Stimulated activated CD4-positive, alpha-beta T cell treated with anti-CD3 and anti-CD28 coated beads, Interleukin-2, amount 100 ng/mL, for 48 hours (primary cell): ENCODE measurements at places on chromosomes 16 and 17.
A peak's percentile ranks its signal among the peaks of the same experiment; 100 is the strongest.

- no peak for DNase-seq
Observed at GRCh38 chr16:10729104-10730048, 14.3 kb upstream of the NUBP1 start.

- DNase-seq: no peak
Observed at GRCh38 chr16:56351481-56351880, 73.9 kb downstream of the AMFR start.

DNA sequence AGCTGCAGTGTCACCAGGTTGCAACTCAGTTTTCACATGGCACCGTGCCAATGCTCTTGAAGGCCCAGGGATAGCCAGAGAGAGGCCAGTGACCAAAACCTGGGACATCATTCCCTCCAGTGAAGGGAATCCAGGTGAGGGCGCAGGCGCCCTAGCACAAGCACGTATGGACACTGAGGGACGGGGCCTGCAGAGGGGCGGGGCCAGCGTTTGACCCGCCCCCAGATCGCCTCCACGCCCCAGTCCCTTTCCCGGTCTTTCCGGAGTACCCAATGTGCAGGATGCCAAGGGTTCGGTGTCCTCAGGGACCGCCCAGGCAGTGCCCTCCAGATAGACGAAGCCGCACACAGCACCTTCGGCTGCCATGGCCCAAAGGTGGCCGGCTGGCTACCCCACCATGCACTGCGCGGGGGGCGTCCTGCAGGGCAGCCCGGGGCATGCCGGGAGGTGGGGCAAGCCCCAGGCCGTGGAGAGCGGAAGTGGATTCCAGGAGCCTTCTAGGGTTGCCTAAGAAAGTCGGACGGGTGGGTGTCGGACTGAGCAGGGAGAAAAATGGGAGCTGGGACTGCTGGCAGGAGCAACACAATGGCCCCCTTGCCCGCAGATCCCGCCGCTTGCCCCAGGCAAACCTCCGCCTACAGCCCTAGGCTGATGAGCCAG lies 4.6 kb downstream of the SLC12A4 start:
- DNase-seq: no peak

- DNase-seq: no peak
Observed at GRCh38 chr17:41254861-41255260, 323 bp upstream of the KRTAP9-9 start.

GRCh38 chr17:62791767-62792446 lies 16.2 kb downstream of the MARCHF10 start:
- no peak for DNase-seq

GRCh38 chr17:49388290-49388640 lies 26.2 kb upstream of the ZNF652 start:
- DNase-seq: no peak

GRCh38 chr16:68370581-68371275 lies 59.9 kb downstream of the PRMT7 start:
- no peak for DNase-seq

DNA sequence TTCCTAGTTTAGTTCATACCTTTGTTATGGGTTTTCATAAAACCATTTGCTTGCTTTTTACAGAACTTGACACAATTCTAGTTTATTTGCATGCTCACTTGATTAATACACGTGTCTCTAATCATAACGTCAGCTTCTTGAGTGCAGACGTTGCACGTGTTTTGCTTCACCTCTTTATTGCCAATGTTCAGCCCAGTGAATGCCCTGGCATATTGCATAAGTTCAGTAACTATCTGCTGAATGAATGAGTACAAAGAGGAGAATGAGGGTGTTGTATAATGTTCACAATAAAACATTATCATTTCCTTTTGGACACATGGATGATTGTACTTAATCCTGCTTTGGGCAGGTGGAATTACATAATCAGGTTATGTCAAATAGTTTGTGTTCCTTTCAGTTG lies 519.8 kb downstream of the HS3ST4 start:
- no peak for DNase-seq

GRCh38 chr17:78450696-78451345 lies 72.4 kb downstream of the PGS1 start:
- no peak for DNase-seq

- peak; percentile 52 for DNase-seq
Observed at GRCh38 chr17:66655861-66656260, 179.1 kb upstream of the CACNG5 start.

GRCh38 chr17:39867880-39868553 lies at the start of gene ZPBP2:
Gene ZPBP2, plus strand, starts transcription at chr17:39868202. Its CDS starts 153 bp downstream, at chr17:39868355.
- DNase-seq: peak; percentile 52

DNA sequence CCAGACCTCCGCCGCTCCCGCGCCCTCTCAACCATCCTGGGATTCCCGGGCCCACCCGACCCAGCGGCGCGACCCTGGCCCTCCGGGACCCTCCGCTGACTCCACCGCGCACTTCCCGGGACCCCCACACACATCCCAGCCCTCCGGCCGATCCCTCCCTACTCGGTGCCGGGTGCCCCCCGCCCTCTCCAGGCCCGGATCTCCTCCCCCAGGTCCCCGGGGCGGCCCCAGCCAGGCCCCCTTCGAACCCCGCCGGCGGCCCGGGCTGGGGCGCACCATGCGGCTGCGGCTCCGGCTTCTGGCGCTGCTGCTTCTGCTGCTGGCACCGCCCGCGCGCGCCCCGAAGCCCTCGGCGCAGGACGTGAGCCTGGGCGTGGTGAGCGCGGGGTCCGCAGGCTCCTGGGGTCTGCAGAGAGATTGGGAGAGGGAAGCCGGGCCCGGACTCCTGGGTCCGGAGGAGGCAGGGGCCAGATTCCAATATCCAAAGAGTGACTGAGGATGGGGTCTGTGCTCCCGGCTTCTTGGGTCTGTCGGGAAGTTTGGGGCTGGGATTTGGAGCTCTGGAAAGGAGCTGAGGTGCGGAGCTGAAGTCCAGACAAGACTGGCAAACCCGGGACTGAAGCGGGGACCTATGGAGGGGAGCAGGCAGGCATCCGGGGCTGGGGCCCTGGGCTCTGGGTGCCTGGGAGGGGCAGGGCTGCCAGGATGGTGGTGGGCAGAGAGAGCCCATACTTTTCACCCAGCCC lies 453 bp downstream of the MMP25 start:
- no peak for DNase-seq

DNA sequence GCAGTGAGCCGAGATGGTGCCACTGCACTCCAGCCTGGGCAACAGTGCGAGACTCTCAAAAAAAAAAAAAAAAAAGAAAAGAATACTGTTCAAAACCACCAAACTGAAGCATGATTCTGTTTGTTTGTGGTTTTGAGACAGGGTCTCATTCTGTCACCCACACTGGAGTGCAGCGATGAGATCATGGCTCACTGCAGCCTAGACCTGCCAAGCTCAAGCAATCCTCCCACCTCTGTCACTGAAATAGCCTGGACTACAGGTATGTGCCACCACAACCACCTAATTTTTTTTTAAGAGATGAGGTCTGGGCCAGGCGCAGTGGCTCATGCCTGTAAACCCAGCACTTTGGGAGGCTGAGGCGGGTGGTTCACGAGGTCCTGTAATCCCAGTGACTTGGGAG lies 4.3 kb downstream of the SUMO2 start:
- DNase-seq: no peak

- no peak for DNase-seq
Observed at GRCh38 chr17:5405400-5405799, 14.1 kb downstream of the NUP88 start.

DNA sequence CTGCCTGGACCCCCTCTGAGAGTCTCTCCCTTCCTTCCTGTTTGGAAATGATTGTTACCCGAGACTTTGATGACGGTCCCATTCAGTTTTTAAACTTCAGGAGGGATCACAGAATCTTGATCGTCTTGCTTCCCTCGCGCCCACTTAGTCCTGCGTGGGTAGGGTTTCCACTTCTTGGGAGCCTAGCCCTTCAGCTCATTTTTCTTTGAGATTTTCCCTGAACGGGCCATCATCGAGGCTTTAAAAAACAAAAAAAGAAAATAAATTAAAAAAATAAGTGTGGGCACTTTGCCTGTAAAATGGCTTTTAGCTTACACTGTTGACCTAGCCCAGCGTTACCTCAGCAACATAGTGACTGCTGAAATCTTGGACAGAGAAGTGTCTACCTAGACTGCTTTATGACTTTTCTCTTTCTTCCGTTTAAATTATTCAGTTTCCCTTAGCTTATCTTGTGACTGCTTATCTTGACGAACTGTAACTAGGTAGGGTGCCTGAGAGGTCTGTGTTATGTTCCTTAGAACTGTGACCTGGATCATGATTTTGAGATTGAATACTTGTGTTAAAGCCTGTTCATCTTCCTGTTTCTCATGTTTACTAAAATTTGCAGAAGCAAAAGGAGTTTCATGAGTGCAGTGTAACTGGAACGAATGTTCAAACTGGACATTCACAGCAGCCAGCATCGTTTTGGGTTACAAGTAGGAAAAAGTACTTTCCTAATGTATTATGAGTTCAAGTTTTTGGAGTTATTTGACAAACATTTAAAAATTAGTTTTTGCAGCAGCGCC lies 874 bp downstream of the WWP2 start:
- DNase-seq: no peak

- DNase-seq: no peak
Observed at GRCh38 chr16:52741351-52741750, 194.4 kb upstream of the TOX3 start.

DNA sequence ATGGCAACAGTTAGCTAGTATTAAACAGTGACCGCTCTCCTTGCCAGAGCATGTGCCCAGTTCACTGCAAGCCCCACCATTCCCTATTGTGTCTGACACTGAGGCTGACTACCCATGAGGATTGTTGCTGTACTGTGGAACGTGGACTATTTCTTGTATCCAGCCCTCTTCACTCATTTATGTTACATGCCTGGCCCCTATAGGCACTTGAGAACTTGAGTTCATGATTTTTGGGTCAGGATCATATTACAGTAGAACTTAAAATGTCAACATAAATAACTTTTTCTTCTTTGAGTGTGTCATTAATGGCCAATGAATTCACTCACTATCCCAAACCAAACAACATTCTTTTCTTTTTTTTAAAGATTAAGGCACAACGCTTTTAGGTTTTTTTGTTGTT lies 55.7 kb downstream of the LYRM1 start:
- DNase-seq: no peak

DNA sequence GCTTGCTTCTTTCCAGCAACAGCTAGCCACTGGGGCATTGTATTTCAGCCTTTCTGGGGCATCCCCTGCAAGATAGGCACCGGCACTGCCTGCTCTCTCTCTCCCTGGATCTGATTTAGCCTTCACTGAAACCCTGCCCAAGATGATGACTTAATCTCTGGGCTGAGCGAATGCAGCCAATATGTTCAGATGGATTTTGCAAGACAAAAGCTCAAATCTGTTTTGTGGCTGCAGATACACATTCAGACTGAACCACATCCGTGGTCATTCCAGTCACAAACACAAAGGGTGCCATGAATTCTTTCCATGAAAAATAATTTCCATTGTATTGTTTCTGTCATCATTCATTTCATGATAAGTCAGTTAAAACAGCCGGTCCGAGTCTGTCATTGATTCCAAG lies 24.2 kb downstream of the SOST start:
- no peak for DNase-seq

GRCh38 chr16:56793492-56793891 lies 63.6 kb downstream of the NUP93 start:
- DNase-seq: no peak

- DNase-seq: no peak
Observed at GRCh38 chr16:47592232-47592631, 131.1 kb downstream of the PHKB start.

DNA sequence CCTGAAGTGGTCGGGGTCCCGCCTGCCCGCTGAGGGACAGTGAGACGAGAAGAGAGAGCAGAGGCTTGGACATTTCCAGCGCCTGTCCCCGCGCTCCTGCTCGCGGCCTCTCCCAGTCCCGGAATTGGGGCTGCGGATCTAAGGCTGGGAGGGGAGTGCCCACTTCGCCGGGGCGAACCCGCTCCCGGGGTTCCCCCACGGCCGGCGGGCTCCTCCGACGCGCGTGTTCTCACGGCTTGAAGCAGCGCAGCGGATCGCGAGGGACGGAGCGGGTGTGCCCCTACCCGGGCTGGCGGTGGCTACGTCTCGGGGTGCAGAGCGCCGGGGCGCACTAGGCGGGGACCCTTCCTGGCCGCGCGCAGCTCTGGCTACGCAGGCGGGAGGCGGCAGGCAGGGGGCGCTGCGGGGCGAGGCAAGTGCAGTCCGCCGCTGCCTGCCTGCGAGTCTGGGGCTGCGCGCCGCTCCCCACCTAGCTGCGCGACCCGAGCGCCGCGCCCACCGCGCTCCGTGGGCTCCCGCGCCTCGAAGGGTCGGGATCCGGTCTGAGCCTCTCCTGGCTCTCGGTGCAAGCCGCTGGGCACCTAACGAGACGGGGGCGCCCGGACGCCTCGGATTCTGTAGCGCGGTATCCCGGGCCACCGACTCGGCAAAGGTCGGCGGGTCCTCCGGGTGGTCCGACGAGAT lies 1.2 kb downstream of the NGFR start:
- DNase-seq: peak; percentile 89

DNA sequence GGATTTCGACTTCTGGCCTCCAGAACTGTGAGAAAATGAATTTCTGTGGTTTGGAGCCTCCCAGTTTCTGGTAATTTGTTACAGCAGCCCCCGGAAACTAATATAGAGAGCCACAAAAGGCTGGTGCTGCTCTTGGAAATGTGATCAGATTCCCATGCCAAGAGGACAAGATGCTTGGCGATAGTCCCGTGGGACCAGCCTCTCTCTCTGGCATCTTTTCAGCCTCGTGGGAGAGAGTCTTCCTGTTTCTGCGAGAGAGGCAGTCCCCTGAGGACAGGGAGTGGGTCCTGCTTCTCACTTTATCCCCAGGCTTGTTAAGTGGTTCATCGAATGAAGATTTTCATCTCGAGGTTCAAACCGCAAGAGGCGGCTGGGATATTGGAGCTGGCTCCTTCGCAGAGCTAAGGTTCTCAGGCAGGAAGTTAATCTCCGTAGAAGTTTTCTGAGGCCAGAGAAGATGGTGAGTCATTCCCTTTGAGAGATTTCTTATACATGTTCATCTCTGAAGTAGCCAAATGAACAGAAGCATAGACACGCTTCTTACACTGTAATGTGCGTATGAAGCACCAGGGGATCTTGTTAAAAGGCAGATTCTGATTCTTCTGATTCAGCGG lies 211.6 kb upstream of the SDK2 start:
- DNase-seq: no peak

- no peak for DNase-seq
Observed at GRCh38 chr16:27514806-27515205, 34.9 kb downstream of the GTF3C1 start.

DNA sequence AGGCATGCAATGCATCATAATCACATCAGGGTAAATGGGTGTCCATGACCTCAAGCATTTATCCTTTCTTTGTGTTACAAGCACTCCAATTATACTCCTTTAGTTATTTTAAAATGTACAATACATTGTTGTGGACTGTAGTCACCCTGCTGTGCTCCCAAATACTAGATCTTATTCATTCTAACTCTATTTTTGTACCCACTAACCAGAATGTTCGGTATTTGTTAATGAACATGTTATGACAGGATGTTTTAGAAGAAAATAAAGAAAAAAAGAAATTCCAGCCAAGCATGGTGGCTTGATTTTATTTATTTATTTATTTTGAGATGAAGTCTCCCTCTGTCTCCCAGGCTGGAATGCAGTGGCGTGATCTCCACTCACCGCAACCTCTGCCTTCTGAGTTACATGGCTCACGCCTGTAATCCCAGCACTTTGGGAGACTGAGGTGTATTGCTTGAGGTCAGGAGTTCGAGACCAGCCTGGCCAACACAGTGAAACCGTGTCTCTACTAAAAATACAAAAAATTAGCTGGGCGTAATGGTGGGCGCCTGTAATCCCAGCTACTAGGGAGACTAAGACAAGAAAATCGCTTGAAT lies 1.8 kb upstream of the NDE1 start:
- no peak for DNase-seq

- no peak for DNase-seq
Observed at GRCh38 chr16:31535737-31536136, 8.0 kb downstream of the AHSP start.

GRCh38 chr16:68644715-68645493 lies at the start of gene CDH3:
Gene CDH3, plus strand, starts transcription at chr16:68645310. Its CDS starts 70 bp downstream, at chr16:68645380.
- no peak for DNase-seq
